ENCODE measurements at places on chromosomes 4 and X.

DNA sequence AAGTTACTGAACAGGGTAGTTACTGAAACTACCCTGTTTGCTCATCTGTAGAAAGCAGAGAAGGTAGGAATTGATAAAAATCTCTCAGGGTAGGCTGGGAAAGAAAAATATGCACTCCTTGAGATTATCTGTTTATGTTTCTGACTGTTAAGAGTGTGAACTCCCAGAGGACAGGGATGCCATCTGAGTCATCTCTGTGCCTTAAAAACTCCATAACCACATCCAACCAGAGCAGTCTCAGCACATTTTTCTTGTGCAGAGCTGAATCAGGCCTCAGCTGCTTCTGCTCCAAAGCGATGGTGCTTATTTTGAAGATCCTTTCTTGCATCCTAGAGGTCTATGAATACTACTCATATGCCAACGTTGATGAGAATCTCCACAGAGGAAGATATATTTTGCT is 9.9 kb downstream of the CENPVL3 start:
- no peak for DNase-seq

GRCh38 chr4:5168891-5169290 is 117.6 kb downstream of the STK32B start:
- DNase-seq = no peak

GRCh38 chrX:17464194-17464593 is 89.2 kb downstream of the NHS start:
- no peak for DNase-seq

DNA sequence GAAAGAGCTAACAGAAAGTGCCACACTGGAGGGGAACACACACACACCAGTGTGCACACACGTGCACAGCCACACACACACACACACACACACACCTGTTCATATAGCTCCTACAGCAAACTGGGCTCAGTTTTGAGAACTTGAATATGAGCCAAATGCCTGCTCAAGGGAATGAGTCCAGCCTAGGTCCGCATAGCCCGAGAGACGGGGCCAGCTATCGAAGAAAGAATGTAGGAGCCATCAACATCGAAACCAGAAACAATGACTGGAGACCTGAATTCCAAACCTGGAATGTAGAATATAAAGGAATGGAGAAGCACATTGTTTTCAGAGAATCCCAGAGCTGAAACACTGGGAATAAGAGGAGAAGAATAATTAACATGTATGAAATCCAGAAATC is 37.6 kb upstream of the ERVMER34-1 start:
- no peak for DNase-seq

GRCh38 chr4:184399512-184399908 is 74.8 kb downstream of the IRF2 start:
- DNase-seq = no peak

- no peak for DNase-seq
Measured at GRCh38 chrX:38654302-38654701, 93.0 kb downstream of the TSPAN7 start.

GRCh38 chr4:149279776-149280175 is 535.9 kb downstream of the IQCM start:
- DNase-seq = no peak

DNA sequence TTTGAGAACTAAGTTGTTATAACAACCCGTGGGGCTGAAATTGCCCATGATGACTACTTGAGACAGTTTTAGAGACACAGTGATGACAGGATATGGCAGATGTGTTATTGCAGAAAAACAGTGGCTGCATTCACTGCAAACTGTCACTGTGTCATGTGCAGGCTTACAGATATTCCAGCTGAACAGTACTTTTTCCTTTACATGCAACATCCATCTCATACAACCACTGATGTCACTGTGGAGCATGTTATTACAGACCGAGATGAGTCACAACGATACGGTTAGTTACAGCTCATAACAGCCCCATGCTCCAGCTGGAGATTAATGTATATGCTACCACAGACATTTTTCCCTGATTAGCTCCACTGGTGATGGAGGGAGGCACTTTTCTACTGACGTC is 207.4 kb downstream of the TMA16 start:
- no peak for DNase-seq

DNA sequence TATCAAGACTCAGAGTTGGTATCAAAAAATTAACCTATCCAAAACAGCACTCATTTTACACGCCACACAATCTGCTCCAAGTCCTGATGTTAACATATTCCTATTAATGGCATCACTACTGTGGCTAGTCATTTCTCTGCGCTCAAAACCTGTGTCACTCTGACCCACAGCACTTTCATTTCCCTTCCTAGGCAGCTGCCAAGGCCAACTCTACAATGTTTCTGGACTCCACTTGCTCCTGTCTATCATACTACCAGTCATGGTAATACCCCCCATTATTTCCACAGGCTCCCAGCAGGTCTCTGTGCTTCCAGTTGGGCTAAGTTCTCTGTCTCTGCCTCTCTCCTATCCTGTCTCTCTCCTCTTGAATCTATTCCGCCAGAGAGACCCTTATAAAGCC is 323.6 kb downstream of the NR3C2 start:
- no peak for DNase-seq

GRCh38 chrX:119040432-119040831 is 32.4 kb upstream of the CT47C1 start:
- no peak for DNase-seq

DNA sequence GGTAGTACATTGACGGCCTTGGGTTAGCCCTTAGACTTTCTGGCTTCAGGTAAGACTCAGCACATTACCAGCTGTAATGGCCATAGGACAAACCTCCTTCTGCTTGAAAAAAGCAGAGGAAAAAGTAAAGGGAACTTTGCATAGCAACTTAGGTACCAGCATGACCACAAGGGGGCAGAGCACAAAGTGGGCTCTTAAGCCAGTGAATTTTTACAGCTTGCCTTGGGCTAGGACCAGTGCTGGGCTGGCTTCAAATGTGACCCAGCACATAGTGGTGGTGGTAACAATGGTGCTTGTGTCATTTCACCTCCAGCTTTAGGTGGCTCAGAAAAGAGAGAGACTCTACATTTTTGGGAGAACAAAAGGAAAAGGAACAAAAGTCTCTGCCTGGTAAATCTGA is 66.1 kb downstream of the KLHL4 start:
- no peak for DNase-seq

GRCh38 chr4:54277691-54278090 is 48.6 kb downstream of the PDGFRA start:
- no peak for DNase-seq

- peak; percentile 3 for DNase-seq
Measured at GRCh38 chr4:16104520-16104919, 20.7 kb upstream of the PROM1 start.

GRCh38 chr4:23238848-23239247 is 546.1 kb downstream of the GBA3 start:
- no peak for DNase-seq

GRCh38 chr4:126647756-126648397 is 984.9 kb upstream of the INTU start:
- no peak for DNase-seq

GRCh38 chrX:133248177-133248576 is 30.0 kb upstream of the TFDP3 start:
- no peak for DNase-seq

DNA sequence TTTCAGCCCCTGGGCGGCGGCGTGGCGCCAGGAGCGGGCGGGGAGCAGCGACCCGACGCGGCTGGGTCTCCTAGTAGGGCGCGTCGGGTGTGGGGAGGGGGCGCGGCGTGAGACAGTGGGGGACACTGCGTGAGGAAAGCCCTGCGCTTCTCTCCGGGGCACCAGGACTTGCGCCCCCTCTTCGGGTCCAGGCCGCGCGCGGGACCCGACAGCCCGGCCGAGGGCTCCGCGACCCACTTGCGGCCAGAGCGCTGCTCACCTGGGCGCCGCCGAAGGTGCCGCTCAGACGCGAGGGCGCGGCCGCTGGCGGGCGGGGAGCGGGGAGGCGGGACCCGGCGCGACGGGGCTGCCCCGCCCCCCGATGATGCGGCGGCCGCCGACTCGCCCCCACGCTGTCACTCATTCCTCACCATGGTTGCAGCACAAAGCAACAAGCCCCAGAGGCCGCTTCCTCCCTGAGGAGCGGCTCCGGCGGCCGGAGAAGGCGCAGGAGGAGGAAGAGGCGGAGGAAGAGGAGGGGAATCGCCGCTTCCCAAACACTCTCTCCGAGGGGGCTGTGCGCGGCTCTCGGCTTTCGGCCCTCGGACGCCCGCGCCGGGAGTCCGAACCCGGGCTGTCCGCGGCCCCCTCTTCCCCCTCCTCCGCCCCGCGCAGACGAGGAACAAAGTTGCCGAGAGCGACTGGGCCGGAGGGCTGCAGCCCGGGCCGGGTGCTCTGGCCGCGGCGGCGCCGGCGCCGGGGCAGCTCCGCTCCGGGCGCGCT is at the start of gene RAPGEF2:
TSS of gene RAPGEF2 (plus strand) at position 458 of the 762 bp plus-strand sequence. CDS start 1,084 bp downstream, outside the sequence.
- peak; percentile 89 for DNase-seq

DNA sequence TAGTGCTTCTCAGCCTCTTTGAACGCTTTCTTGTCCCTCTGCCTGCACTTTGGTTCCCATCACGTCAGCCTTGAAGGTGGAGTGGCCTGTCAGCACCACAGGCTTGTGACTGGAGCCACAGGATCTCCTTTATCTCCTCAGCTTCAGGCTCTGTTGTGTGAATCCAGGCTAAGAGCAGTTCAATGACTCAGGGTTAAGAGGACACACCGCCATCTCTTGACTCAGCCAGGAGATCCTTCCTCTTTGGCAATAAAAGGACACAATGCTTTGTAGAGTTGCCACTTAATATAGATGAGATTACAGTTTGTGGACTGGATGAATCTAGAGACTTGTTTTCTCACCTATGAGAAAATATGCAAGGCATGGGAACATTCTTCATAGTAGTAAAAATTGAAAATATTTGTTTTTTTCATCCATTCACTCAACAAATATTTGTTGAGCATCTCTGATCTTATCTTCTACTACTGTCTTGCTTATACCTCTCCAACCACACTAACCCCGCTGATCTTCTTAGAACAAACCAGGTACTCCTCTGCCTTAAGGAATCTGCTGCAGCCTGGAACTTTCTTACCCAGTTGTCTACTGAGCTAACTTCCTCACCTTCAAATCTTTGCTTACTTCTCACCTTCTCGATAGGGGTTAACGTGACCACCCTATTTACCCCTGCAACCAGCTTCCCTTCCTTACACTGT is 62.3 kb downstream of the UCHL1 start:
- no peak for DNase-seq

GRCh38 chr4:150366487-150366999 is 215.4 kb upstream of the MAB21L2 start:
- no peak for DNase-seq

DNA sequence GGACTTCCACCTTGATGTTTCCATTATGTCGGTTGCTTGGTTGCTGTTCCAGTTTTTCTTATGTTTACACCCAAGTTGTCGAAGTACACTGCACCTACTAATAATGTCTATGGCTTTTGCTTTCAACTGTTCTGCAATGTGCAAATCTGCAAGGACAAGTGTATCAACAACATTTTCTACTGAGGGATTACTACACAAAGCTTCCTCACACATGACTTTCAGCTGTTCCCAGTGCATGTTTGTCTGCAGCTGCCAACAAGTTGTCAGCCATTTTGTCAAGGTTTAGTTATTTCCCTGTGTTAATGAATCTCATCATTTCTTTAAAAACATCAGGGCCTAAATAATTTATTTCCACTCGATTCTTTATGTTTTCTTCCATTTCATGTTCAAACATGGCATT is 45.4 kb upstream of the UGT2A3 start:
- no peak for DNase-seq

DNA sequence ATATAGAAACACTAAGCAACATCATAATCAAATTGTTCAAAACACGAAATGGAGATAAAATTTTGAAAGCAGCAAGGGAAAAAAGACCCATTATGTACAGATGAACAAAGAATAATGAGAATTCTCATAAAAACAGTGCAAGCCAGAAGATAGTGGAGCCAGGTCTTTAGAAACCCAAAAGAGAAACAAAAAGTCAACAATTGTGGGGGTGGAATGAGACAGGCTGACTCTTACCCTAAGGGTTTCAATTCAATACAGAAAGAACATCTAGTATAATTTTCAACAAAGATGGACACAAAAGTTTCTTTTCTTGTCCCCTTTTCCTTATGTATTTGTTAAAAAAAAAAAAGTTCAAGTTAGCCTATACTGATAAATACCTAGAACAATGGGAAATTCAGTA is 34.0 kb upstream of the MAGEB2 start:
- DNase-seq = no peak

DNA sequence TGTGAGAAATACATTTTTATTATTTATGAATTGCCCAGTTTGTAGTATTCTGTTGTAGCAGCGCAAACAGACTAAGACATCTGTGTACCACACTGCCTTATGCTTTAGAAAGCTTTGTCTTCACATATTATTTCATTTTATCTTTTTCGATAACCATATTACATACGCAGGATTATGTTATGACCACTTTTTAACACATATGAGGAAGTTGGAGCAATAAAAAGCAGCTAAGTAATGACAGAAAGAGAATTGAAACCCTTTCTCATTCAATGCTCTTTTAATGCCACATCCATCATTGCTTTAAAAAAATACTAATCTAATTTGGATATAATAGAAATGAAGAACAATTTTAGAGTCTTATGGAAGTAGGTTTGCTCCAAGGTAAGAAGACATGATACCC is 99.7 kb downstream of the CT47B1 start:
- no peak for DNase-seq

DNA sequence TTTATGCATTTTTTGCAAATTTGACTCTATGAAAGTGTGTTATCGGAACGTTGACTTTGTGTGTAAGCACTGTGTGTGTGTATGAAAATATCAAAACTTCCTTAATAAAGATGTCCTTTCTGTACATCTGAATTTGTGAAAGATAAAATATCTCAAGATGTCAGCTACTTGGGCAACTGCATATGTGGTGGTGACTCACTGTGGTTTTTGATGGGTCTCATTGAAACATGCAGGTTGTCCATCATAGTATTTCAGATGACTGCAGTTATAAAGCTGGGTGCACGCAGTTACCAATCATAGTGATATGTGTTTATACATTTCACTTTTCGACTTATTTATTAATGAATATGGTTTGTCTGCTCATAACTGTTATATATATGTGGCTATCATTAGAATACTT is 19.7 kb upstream of the BBS12 start:
- DNase-seq = no peak

GRCh38 chrX:150028692-150029091 is 90.4 kb upstream of the EOLA2 start:
- DNase-seq = no peak

DNA sequence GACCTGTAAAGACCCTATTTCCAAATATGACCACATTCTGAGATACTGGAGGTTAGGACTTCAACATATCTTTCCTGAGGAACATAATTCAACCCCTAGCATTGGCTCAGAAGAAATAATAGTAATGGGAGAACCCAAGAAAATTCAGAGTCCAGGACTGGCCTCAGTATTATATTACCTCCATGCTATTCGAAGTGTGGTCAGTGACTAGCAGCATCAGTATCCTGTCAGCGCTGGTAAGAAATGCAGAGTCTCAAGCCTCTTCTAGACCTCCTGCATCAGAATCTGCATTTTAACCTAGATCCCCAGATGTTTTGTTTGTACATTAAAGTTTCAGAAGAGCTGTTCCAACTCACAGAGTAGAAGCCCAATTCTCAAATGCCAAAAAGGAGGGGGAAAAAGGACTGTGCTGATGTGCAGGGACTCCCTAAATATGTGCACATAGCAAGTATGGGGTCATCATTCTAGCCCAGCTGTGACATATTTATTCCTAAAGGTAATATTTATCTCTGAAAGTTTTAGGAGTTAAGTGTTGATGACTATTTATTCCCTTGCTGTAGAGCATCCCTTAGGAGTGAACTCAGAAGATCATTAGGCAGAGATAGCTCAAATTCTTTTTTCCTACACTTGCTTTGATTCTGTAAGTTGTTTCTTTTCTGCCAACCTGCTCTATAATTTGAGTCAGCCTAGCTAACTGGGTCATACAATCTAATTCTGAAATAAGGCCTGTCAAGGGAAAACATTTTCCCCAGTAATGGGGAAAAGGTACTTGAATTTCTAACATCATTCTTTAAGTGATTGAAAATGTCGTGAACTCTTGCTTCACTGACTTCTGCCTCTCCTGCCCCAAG is 361.9 kb downstream of the ARHGAP24 start:
- no peak for DNase-seq

Data from activated CD8-positive, alpha-beta memory T cell treated with anti-CD3 and anti-CD28 coated beads, Interleukin-2, amount 50 U/mL, for 48 hours (primary cell).